ENCODE measurements at places on chromosomes 1 and 21.

- DNase-seq = no peak
Observed at GRCh38 chr1:26856181-26856580, 6.8 kb upstream of the SFN start.

GRCh38 chr21:20971296-20971921 lies 26.8 kb upstream of the NCAM2 start:
- no peak for DNase-seq

- DNase-seq = no peak
Observed at GRCh38 chr1:226601456-226601855, 52.9 kb downstream of the STUM start.

DNA sequence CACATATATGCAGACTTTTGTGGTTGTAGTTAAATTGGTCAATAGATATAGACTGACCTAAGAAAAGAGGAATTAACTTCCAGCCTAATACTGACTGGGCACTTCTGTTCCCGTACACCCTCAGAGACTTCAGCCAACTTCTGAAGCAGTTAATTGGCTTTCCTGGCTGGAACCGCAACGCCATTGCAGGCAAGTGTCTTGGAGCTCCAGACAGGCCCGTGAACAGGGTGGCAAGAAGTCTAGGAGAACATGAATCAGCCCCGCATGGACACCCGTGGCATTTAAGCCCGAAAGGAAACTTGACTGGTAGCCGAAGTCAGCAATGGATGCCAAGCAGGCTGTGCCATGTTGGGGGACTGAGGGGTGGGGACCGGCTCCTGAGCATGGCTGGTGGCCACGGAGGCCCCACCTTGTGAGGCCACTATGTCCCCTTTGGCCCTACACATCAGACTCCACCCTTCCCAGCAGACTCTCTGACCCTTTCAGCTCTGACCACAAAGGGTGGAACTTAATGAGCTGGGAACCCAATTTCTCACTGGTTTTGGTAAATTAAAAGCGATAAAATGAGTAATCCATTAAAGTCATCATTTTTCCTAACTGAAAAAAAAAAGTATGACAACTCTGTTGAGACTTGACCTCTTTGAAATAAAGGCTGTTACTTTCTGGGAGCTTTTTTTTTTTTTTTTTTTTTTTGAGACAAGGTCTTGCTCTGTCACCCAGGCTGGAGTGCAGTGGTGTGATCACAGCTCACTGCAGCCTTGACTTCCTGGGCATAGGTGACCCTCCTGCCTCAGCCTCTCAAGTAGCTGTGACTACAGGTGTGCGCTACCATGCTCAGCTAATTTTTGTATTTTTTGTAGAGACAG lies 54.1 kb downstream of the RUNX1 start:
- no peak for DNase-seq

DNA sequence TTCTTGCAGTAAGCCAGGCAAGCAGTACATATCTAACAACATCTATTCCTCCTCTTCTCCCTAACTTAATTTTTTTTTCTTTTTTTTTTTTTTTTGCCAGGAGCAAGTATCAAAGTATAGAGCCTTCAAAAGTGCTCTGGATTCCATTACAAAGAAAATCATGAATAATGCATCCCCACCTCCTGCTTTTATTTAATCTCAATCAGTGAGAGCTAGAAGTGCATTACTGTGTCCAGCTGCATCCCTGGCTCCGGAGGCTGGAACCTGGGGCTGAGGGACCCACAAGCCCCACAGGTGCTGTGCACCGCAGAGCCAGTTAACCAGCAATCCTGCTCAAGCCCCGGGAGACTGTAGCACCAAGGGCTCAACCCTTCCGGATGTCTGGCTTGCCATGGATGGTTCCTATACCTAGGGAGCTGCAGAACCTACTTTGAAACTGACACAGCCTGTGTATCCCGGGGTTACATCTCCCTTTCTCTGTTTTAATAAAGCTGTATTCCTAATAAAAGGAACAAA lies 455.9 kb upstream of the RUNX1 start:
- DNase-seq = no peak

GRCh38 chr21:35095859-35096291 lies 46.8 kb upstream of the RUNX1 start:
- no peak for DNase-seq

DNA sequence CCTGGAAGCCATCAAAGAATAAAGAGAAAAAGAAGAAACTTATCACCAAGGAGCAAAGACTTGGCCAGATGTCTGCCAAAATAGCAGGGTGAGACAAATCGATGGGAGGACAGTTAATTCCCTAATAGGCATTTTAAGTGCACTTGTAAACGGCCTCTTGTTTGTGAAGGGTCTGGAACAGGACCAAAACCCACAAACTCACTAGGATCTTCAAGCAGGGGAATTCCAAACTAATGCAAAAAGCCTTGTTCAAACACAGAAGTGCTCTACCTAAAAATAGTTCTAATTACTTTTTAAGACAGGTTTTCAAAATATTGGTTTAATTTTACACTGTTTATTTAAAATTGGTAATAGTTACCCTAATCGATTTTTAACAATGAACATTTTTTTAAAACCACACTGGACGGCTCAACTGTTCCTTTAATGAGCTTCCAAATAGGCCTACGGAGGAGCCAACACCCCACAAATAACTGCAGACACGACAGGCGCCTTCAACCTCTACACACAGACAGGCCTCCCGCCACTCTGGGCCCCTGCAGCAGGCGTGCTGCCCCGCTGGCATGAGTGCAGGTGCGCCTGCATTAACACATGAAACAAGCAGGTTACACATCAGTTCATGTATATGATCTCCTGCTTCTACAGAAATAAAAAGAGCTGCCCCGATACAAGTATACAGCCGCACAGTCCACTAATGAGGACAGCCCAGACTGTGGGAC lies 15.8 kb downstream of the UBE2G2 start:
- no peak for DNase-seq
